Hippocampal formation (tissue), 2 donors: ENCODE measurements at places on chromosomes 7 and 10.
A peak's percentile ranks its signal among the peaks of the same experiment; 100 is the strongest.

- peak; percentile 68 for DNase-seq
Measured at GRCh38 chr7:135620980-135621850, 41.1 kb upstream of the STMP1 start.

DNA sequence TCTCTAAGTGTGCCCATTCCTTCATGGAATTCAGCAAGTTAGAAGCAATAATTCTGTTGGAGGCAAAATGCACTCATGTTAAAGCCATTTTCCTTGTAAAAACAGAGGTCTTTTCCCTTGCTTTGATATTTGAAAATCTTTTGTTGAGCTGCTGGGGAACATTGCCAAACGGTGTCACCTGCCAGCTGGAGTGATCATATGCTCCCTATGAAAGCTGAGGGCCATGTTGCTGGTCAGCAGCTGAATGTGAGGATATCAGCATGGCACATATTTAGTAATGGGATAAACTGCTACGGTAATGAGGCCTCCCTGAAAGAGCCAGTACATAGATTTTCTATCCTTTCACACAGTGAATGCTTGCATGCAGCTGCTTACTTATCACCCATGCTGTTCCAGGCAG lies 224.3 kb downstream of the THSD7A start:
- no peak for DNase-seq

- peak; percentile 13 for DNase-seq
Measured at GRCh38 chr7:98745722-98746318, 124.0 kb downstream of the TMEM130 start.

DNA sequence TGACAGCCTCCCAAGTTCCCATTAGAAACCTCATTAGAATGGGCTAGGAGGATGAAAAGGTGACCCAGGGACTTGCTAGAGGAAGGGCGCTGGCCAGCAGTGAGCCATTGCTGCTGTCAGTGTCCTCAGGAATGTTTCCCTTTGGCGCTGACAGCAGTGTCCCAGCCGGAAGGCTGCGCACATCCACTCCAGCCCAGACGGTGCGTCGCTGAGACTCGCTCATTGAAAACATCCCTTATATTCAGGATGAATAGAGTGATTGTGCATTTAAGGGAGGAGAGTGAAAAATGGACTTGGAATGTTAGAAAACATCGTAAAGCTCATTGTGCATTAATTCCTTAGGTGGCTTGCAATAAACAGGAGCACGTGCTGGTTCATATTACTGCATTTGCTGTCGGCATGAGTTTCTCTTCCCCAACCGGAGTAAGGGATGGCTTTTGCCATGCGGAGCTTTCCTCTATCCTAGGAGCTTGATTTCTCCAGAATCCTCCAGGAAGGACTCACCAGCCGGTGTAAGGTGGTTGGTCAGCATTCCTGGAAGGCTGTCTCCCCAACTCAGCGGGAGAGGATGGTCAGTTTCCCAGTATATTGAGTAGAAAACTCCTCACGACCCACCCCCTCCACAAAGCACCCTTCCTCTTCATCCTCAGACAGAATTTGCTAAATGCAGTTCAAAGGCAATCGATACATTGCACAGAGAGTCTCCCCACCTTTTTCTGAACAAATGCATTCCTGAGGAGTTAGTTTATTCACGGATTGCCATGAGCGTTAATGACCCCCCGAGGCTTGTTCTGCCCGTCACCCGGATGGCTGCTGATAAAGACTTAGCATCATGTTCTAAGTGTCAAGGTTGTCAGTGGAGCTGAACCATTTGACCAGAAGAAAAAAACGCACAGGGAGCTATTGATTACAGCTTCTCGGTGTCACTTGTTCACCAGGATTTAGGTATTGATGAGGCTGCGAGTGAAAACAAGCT lies 201.8 kb downstream of the EBF3 start:
- no peak for DNase-seq

DNA sequence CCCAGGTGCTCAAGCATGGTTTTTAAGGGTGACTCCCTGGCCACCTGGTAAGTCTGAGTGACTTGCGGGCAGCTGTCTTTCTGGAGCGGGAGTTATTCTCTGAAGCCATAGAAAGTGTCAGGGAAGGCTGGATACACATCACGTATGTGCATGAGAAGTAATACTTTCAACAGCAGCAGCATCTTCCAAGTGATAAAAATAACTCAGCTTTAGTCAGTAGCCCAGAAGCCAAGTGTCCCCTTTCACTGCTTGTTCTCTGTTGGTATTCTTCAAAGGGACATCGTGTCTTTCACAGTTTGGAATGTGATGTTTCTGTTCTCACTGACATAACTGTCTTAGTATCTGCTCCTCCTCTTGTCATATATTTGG lies 97.6 kb downstream of the KIAA1217 start:
- no peak for DNase-seq

DNA sequence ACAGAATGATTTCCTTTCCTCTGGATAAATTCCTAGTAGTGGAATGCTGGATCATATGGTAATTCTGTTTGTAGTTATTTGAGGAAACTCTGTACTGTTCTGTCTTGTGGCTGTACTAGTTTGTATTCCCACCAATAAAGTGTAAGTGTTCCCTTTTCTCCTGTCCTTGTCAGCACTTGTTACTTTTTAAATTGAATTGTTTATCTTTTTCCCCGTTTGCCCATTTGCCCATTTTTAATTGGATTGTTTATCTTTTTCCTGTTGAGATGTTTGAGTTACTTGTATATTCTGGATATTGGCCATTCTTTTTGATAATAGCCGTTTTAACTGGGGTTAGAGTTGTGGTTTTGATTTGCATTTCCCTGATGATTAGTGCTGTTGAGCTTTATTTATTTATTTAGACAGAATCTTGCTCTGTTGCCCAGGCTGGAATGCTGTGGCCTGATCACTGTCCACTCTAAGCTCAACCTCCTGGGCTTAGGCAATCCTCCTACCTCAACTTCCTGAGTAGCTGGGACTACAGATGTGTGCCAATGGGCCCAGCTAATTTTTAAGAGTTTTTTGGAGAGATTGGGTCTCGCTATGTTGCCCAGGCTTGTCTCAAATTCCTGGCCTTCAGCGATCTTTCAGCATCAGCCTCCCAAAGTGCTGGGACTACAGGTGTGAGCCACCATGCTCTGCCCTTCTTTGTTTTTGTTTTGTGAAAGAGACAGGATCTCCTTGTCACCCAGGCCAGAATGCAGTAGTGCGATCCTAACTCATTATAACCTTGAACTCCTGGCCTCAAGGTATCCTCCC lies 23.0 kb downstream of the BMPR1A start:
- DNase-seq = no peak

- no peak for DNase-seq
Measured at GRCh38 chr10:20593649-20594048, 303.5 kb downstream of the NEBL start.

DNA sequence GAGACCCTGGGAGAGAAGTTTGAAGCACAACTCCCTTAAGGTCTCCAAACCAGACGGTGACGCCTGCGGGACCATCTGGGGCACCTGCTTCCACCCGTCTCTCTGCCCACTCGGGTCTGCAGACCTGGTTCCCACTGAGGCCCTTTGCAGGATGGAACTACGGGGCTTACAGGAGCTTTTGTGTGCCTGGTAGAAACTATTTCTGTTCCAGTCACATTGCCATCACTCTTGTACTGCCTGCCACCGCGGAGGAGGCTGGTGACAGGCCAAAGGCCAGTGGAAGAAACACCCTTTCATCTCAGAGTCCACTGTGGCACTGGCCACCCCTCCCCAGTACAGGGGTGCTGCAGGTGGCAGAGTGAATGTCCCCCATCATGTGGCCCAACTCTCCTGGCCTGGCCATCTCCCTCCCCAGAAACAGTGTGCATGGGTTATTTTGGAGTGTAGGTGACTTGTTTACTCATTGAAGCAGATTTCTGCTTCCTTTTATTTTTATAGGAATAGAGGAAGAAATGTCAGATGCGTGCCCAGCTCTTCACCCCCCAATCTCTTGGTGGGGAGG lies 10.8 kb downstream of the SERPINE1 start:
- DNase-seq = no peak

DNA sequence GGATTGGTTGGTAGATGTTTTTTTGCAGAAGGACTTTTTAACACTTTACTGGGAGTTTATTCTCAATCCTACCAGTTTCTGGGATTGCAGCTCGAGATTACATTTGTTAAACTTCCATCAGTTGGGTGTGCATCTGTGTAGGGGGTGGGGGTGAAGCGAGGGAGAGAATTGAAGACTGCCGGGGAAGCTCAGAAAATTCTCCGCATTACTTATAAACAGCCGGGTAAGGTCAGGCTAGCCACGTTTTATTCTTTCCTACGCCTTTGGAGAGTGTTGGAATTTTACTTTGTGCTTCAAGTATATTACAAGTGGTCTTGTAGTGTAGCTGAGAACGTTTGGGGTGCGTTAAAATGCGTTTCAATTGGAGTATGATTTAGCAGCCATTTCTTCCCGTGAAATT lies 1.1 kb downstream of the PALS2 start:
- DNase-seq = no peak

GRCh38 chr10:78173360-78174015 lies 139.8 kb downstream of the RPS24 start:
- no peak for DNase-seq

- no peak for DNase-seq
Measured at GRCh38 chr10:72379776-72380175, 25.1 kb upstream of the DNAJB12 start.

DNA sequence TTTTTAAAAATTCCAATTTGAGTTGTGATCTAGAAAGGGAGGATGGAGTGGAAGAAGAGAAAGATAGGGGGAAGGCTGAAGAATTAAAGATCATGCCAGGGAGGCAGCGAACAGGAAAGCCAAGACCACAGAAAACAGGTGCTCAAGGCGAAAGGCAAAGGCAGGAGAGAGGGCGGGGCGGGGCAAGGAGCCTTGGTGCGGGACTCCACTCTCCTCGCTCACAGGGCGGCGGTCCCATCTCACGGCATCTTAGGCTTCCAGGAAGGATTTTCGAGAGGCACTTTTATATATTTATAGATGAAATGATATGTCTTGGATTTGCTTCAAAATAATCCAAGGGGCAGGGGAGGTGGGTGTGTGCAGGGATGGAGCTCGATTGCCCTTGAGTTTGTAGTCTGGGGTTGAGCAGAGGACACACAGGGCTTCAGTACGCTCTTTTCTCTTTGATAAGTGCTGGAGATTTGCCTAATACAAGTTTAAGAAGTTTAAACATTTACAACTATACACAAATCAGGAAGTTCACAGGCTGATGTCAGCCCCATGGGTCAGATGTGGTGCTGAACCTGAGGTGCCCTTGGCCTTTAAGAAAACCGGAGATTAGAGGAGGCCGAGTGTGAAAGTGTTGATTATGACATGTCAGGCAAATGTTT lies 161.1 kb downstream of the PRKAG2 start:
- DNase-seq = no peak

DNA sequence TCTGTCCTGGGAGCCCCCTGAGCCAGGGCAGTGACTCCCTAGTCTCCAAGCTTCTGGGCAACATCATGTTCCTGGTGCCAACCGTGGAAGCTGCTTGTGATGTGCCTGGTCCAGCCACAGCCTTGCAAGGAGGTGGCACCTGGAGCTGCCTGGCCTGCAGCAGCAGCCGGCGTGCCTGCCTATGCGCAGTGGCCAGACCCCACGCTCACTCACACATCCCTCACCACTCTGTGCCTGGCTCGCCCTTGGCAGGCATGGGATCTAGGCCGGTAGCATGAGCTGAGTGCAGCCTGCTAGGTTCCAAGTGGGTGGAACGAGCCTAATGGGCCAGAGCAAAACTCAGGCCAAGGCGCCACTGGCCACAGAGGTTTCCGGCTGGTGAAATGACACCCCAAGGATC lies 184.0 kb downstream of the ZNF438 start:
- DNase-seq = no peak

GRCh38 chr7:86978808-86979506 lies 80.5 kb downstream of the ELAPOR2 start:
- DNase-seq = no peak

GRCh38 chr10:129094861-129095260 lies 372.2 kb upstream of the MGMT start:
- no peak for DNase-seq

GRCh38 chr10:122102146-122102868 lies 113.3 kb downstream of the TACC2 start:
- DNase-seq = no peak

GRCh38 chr10:103168438-103168837 lies 24.6 kb downstream of the NT5C2 start:
- DNase-seq = no peak

- no peak for DNase-seq
Measured at GRCh38 chr10:82278401-82279182, 403.6 kb downstream of the NRG3 start.

- no peak for DNase-seq
Measured at GRCh38 chr7:106012935-106013439, 49.9 kb downstream of the CDHR3 start.

DNA sequence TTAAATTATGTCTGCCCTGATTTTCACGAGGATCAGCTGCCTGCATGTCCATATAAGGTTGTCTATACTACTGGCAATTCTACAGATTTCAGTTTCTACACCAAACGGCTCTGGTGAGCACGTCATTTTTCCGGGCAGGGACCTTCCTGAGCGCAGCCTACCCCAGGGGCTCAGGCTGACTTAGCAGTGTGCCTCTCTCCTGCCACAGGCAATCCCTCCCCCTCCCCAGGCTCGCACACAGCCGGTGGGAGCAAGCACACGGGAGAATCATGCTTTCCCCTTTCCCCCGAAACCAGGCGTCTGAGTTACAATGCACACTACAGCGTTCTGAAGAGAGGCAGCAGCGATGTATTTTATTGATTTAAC lies 1.7 kb downstream of the KLF6 start:
- DNase-seq = peak; percentile 62

DNA sequence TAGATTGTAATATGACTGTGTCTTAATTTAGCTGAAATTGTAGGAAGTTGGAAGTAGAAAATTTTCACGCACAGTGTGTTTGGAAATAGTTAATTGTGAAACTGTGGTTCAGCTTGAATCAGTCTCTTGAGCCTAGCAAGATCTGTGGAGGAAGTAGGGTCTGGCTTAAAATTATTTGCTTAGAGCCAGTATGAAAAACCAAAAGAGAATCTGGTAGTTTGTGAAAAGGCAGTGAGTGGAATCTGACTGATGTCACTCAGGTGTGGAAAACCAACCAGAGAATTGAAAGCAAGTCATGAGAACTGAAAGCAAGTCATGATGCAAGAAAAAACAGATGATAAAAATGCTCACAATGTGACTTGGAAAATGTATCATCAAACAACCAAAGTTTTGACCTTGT lies 11.5 kb downstream of the LIPJ start:
- DNase-seq = no peak

DNA sequence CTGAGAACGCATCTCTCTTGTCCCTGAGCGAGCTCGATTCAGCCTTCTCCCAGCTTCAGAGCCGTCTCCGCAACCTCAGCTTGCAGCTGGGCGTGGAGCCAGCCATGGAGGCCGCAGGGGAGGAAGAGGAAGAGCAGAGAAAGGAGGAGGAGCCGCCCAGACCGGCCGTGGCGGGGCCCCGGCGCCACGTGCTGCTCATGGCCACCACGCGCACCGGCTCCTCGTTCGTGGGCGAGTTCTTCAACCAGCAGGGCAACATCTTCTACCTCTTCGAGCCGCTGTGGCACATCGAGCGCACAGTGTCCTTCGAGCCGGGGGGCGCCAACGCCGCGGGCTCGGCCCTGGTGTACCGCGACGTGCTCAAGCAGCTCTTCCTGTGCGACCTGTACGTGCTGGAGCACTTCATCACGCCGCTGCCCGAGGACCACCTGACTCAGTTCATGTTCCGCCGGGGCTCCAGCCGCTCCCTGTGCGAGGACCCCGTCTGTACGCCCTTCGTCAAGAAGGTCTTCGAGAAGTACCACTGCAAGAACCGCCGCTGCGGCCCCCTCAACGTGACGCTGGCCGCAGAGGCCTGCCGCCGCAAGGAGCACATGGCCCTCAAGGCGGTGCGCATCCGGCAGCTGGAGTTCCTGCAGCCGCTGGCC lies 43.2 kb downstream of the CHST3 start:
- DNase-seq = no peak

GRCh38 chr7:116547347-116547746 lies 22.5 kb downstream of the CAV1 start:
- DNase-seq = no peak

- DNase-seq = no peak
Measured at GRCh38 chr7:47149208-47149839, 432.6 kb downstream of the TNS3 start.
